ENCODE measurements at places on chromosomes 11 and 22. TPM values are rescaled to one million over a fixed set of nuclear protein-coding genes. Genes with fewer than 3 reads are reported as not detected.

TMPRSS5 gene
- not detected for total RNA-seq

GRCh38 chr11:88354912-88355311 is 17.4 kb upstream of the CTSC start:
- no peak for DNase-seq

OOSP3 gene
- not detected for total RNA-seq

- DNase-seq, result no peak
Observed at GRCh38 chr11:76327202-76327601, 53.7 kb downstream of the THAP12 start.

- no peak for DNase-seq
Observed at GRCh38 chr22:44456661-44457412, 41.2 kb downstream of the RTL6 start.

GRCh38 chr11:120547316-120547715 is 35.8 kb downstream of the GRIK4 start:
- peak; percentile 51 for DNase-seq

GRCh38 chr11:128835741-128836430 is 31.2 kb downstream of the KCNJ1 start:
- peak; percentile 33 for DNase-seq
